Vein endothelial cell (primary cell): ENCODE measurements at places on chromosomes 4 and X. TPM values are rescaled to one million over a fixed set of nuclear protein-coding genes. Genes with fewer than 3 reads are reported as not detected.

PGRMC2 gene
- total RNA-seq = 19.6 and 21.6 TPM in 2 replicates

CFAP47 gene
- total RNA-seq = under 0.01 TPM in 1 of 2 replicates, not detected in the other

UCHL1 gene
- 213 and 788 TPM in 2 replicates for total RNA-seq

BMX gene
- 119 and 162 TPM in 2 replicates for total RNA-seq

IQSEC2 gene
- total RNA-seq = 4.0 and 4.2 TPM in 2 replicates

RNF128 gene
- total RNA-seq = 0.38 TPM in 1 of 2 replicates, not detected in the other

NOX1 gene
- not detected in 2 replicates for total RNA-seq

CSAG2 gene
- total RNA-seq = not detected in 2 replicates

CXCL1 gene
- total RNA-seq = 51.0 and 69.6 TPM in 2 replicates

CENPVL1 gene
- total RNA-seq = not detected in 2 replicates

RIBC1 gene
- total RNA-seq = 0.19 TPM in 1 of 2 replicates, not detected in the other

P2RY4 gene
- 0.10 TPM in 1 of 2 replicates, not detected in the other for total RNA-seq

AMOT gene
- 0.96 and 0.98 TPM in 2 replicates for total RNA-seq

MSANTD1 gene
- total RNA-seq = 0.33 and 1.1 TPM in 2 replicates

GYG2 gene
- under 0.01 TPM in 1 of 2 replicates, not detected in the other for total RNA-seq

AR gene
- total RNA-seq = 14.9 and 16.7 TPM in 2 replicates

CT83 gene
- not detected in 2 replicates for total RNA-seq

NIPAL1 gene
- total RNA-seq = 0.65 and 1.1 TPM in 2 replicates

TBC1D8B gene
- total RNA-seq = 4.2 and 4.8 TPM in 2 replicates

TADA2B gene
- total RNA-seq = 11.8 and 12.7 TPM in 2 replicates

SLC4A4 gene
- under 0.01 and 0.19 TPM in 2 replicates for total RNA-seq

CXCL3 gene
- total RNA-seq = 0.33 and 0.57 TPM in 2 replicates

GAGE12H gene
- not detected in 2 replicates for total RNA-seq

GAGE12E gene
- total RNA-seq = not detected in 2 replicates

ZC4H2 gene
- 10.5 and 12.4 TPM in 2 replicates for total RNA-seq

FAM149A gene
- not detected in 2 replicates for total RNA-seq
